Kidney (tissue), 22 donors: ENCODE measurements at places on chromosomes 13 and 19. TPM values are rescaled to one million over a fixed set of nuclear protein-coding genes. Genes with fewer than 3 reads are reported as not detected.
A peak's percentile ranks its signal among the peaks of the same experiment; 100 is the strongest.

DNA sequence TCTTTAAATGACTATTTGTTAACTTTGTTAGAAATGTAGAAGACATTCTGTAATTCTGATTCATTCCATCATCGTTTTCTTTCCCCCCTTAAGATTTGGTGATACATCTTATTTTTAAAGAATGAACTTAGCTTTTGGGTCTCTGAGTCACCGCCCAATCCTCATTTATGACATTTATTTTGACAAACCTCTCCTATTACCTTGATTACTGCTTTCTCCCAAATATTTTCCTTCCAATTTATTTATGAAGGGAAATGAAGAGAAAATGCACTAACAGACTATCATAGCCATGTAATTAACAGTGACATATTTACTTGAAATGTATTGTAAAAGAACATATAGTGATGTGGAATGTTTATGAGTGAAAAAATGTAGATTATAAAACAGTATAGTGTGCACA lies 241.6 kb downstream of the DCLK1 start:
- H3K27me3 ChIP-seq = no peaks in the 10 kb centered on the region
- H3K4me3 ChIP-seq = no peak overlapping the region
- H3K36me3 ChIP-seq = no peaks in the 10 kb centered on the region

DNA sequence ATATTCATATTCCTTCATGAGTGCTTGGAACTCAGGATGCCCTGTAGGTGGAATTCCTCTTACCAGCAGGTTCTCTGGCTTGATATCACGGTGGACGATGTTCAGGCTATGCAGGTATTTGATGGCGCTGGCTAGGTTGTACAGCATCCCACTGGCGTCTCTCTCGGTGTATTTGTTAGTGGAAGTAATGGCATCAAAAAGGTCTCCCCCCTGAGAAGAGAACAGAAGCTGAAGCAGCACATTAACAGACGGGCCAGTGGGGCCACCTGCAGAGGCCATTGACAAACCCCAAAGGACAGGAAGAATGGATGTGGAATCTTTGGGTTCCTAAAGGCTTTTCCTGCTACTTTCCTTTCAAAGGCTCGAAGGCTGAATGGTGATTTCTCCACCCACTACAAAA lies 308.5 kb downstream of the DCLK1 start:
- no peak overlapping the region for H3K27ac ChIP-seq
- H3K4me1 ChIP-seq = no peaks in the 10 kb centered on the region
- no peak overlapping the region for H3K4me3 ChIP-seq
- no peak for DNase-seq
- no peaks in the 10 kb centered on the region for H3K27me3 ChIP-seq

- no peak overlapping the region for H3K27ac ChIP-seq
- H3K4me1 ChIP-seq = no peaks in the 10 kb centered on the region
- DNase-seq = no peak
- no peaks in the 10 kb centered on the region for H3K36me3 ChIP-seq
- H3K27me3 ChIP-seq = no peaks in the 10 kb centered on the region
These were observed 18.3 kb downstream of the ZNF536 start for GRCh38 chr19:30390356-30390988.

DNA sequence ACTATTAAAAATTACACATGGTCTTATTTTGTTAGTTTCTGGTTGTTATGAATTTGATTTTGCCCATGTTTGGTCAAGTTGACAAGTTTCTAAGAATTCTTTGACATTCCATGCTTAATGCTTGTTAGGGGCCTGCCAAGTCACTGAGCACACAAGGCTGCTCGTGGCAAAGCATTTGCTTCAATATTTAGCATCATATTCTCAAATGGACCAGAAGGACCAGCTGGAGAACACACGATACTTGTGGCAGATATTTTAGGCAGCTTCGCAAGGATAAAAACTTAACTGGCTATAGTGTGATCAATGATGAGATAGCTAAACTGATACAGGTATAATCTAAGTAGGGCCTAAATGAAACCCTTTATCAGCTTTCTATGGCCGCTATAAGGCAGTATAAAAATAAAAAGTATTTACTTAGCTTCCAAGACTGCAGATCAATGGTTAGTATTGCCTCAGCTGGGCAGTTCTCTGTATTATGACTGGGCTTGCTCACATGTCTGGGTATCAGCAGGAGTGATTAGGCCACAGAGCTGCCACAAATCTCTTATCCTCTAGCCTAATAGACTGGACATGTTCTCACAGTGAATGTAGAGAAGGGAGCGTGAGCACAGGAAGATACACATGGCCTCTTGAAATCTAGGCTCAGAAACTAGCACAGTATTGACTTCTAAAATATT lies 155.9 kb upstream of the SPRY2 start:
- H3K36me3 ChIP-seq = no peaks in the 10 kb centered on the region
- no peak overlapping the region for H3K27ac ChIP-seq
- no peak overlapping the region for H3K4me3 ChIP-seq

DNA sequence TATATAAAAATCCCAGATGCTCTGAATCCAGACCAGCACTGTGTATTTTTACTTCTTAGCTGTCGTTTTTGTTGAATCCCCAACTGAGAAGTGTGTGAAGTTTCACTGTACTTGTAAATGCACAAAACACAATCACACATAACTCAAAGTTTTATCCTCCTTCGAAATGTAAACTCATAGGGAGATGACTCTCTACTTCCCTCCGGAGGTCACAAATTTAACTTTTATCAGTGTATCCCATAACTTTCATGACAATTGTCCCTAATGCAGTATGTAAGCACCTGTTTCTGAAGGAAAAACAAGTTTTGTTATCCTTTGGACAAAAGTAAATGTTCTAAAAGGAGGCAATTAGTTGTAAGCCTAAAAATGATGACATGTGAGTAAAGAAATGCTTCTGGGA lies 665.0 kb upstream of the SLITRK6 start:
- no peaks in the 10 kb centered on the region for H3K36me3 ChIP-seq
- no peaks in the 10 kb centered on the region for H3K4me1 ChIP-seq
- DNase-seq = no peak
- no peak overlapping the region for H3K4me3 ChIP-seq
- H3K27me3 ChIP-seq = no peaks in the 10 kb centered on the region
- no peak overlapping the region for H3K27ac ChIP-seq

DNA sequence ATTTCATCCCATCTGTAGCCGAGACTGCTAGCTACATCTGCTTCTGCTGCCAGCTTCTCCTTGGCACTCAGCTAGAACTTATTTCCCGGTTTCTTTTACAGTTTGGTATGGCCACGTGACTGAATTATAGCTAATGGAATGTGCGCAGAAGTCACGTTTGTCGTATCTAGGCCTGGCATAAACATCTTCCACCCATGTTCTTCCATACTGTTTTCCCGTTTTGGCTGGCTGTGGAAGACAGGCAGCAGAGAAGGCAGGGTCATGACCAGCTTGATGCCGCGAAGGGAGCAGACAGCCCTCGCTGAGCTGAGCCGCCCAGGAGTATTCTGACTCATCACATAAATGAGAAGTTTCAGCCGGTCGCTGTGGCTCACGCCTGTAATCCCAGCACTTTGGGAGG lies 186.7 kb downstream of the RFC3 start:
- H3K27me3 ChIP-seq = no peaks in the 10 kb centered on the region
- DNase-seq = no peak
- H3K36me3 ChIP-seq = no peaks in the 10 kb centered on the region
- no peaks in the 10 kb centered on the region for H3K4me1 ChIP-seq

- H3K4me1 ChIP-seq = no peaks in the 10 kb centered on the region
- no peaks in the 10 kb centered on the region for H3K36me3 ChIP-seq
- no peak overlapping the region for H3K4me3 ChIP-seq
- H3K27me3 ChIP-seq = no peaks in the 10 kb centered on the region
- H3K27ac ChIP-seq = no peak overlapping the region
- no peak for DNase-seq
These were observed 58.0 kb upstream of the F7 start for GRCh38 chr13:113047587-113047986.

DNA sequence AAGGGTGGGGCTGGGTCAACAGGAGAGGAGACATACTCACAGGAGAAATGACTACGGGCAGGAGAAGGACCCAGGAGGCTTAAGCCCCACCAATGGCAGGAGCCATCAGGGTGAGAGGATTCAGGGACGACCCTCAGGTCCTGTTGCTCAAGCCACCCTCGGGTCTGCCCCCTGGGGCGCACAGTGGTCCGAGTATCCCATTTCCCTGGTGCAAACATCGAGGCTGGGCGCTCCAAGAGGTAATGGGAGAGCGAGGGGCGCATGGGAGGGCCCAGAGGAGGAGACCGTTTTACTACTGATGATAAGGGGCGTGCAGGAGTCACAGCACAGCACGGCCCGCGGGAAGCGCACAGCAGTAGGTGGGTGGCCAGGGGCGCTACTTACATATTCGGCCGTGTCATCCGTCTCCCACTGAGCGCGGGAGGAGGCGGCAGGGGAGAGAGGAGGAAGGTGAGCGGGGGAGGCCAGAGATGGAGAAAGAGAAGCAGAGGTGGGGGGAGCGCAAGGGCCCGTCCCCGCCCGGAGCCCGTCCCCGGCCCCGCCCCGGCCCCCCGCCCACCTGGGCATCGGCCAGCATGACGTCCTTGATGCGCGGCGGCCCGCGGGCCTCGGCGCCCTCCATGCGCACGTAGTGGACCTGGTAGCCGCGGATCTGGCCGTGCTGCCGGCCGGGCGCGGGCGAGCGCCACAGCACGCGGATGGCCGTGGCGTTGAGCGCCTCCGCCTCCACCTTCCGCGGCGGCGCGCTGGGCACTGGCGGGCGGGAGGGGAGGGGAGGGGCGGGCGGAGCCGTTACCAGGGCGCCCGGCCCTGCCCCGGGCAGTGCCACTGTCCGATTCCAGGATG lies 111.5 kb downstream of the PTPRS start:
- no peak overlapping the region for H3K4me3 ChIP-seq
- DNase-seq = no peak
- no peaks in the 10 kb centered on the region for H3K27me3 ChIP-seq
- peaks cover 2% of the 10 kb centered on the region for H3K36me3 ChIP-seq
- no peaks in the 10 kb centered on the region for H3K4me1 ChIP-seq

GRCh38 chr19:10533646-10534386 lies 9.9 kb upstream of the ATG4D start:
- no peaks in the 10 kb centered on the region for H3K36me3 ChIP-seq
- no peaks in the 10 kb centered on the region for H3K4me1 ChIP-seq
- no peak overlapping the region for H3K4me3 ChIP-seq
- H3K27ac ChIP-seq = no peak overlapping the region
- DNase-seq = peak; percentile 63
- H3K27me3 ChIP-seq = peaks cover 2% of the 10 kb centered on the region

DNA sequence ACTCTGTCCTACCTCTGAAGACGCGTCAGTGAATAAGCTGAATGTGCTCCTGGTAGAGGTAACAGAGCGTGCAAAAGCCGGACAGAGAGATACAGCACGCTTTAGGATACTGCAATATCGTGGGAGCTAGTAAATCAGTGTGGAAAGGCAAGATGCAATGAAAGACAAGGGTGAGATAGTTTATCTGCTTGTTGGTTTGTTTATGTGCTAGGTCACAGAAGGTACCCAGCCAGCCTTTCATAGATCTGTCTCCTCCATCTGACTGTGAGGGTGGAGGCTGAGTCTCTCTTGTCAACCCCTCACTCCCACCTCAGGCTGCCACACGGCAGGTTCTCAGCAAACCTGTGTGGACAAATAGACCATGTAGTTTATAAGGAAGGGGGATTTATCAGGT lies 904 bp upstream of the GIPC1 start:
- DNase-seq = no peak
- no peaks in the 10 kb centered on the region for H3K27me3 ChIP-seq
- peaks cover 2% of the 10 kb centered on the region for H3K4me1 ChIP-seq

- DNase-seq = no peak
- no peak overlapping the region for H3K27ac ChIP-seq
- no peaks in the 10 kb centered on the region for H3K36me3 ChIP-seq
- no peaks in the 10 kb centered on the region for H3K27me3 ChIP-seq
- no peaks in the 10 kb centered on the region for H3K4me1 ChIP-seq
These were observed 38.2 kb upstream of the KPNA3 start for GRCh38 chr13:49830721-49831120.

- H3K4me1 ChIP-seq = no peaks in the 10 kb centered on the region
- H3K27ac ChIP-seq = no peak overlapping the region
- DNase-seq = no peak
These were observed 45.3 kb upstream of the ZNF599 start for GRCh38 chr19:34818270-34818669.

GRCh38 chr13:39672378-39673132 lies 17.1 kb downstream of the COG6 start:
- no peak overlapping the region for H3K4me3 ChIP-seq
- no peak for DNase-seq
- H3K36me3 ChIP-seq = no peaks in the 10 kb centered on the region
- no peak overlapping the region for H3K27ac ChIP-seq

DNA sequence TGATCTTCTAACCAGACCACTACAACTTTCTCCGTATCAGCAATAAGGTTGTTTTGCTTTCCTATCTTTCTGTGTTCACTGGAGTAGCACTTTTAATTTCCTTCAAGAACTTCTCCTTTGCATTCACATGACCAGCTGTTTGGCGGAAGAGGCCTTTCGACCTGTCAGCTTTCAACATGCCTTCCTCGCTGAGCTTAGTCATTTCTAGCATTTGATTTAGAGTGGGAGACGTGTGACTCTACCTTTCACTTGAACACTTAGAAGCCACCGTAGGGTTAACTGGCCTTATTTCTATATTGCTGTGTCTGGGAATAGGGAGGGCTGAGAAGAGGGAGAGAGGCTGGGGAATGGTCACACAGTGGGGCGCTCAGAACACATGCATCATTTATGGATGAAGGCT lies 104.7 kb downstream of the TUBGCP3 start:
- DNase-seq = no peak
- no peaks in the 10 kb centered on the region for H3K36me3 ChIP-seq
- no peak overlapping the region for H3K4me3 ChIP-seq
- H3K27me3 ChIP-seq = no peaks in the 10 kb centered on the region
- no peaks in the 10 kb centered on the region for H3K4me1 ChIP-seq

DNA sequence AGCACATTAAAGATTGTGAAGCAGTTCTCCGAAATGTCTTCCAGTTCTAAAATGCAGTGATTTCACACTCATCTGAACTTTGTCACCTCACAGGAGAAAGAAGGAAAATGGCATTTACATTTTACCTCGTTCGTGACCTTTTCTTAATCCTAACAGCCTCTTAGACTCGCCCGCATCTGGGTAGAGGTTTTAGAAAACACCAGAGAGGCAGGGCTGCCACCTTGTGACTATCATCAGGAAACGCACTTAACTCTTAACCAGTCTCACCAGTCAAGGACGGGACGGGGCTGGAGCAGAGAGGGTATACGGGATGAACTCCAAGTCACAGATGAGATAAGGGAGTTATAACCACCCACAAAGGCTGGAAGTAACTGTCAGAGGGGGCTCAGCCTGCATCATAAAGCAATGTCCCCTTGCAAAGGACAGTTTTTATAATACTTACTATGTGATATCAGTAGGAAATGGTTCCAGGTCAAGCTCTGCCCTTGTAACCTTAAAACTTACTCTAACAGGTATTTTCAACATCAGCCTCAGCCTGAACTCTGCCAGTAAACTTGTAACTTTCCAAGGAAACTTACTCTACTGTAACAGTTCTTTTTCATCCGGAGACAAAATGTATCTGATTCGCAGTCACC lies 8.6 kb upstream of the CEACAM6 start:
- peak; percentile 31 for DNase-seq
- H3K4me3 ChIP-seq = no peak overlapping the region
- H3K36me3 ChIP-seq = no peaks in the 10 kb centered on the region
- peaks cover 5% of the 10 kb centered on the region for H3K27me3 ChIP-seq
- no peaks in the 10 kb centered on the region for H3K4me1 ChIP-seq

GIPR gene
- total RNA-seq = 3.3 TPM

GARIN5A gene
- 2.0 TPM for total RNA-seq

N4BP2L1 gene
- 14.5 TPM for total RNA-seq

MBD3L2 gene
- not detected for total RNA-seq

ZNF460 gene
- total RNA-seq = 81.3 TPM
